ENCODE measurements at places on chromosomes 13 and 19.

- DNase-seq = no peak
These were observed 124.1 kb upstream of the UQCRFS1 start for GRCh38 chr19:29337029-29337428.

GRCh38 chr13:31090961-31091624 is 70.6 kb downstream of the HSPH1 start:
- peak; percentile 34 for DNase-seq

- DNase-seq = peak; percentile 77
These were observed 27.8 kb upstream of the IGFL4 start for GRCh38 chr19:46068345-46069258.

GRCh38 chr19:55165952-55166529 is 372 bp downstream of the DNAAF3 start:
- peak; percentile 70 for DNase-seq

DNA sequence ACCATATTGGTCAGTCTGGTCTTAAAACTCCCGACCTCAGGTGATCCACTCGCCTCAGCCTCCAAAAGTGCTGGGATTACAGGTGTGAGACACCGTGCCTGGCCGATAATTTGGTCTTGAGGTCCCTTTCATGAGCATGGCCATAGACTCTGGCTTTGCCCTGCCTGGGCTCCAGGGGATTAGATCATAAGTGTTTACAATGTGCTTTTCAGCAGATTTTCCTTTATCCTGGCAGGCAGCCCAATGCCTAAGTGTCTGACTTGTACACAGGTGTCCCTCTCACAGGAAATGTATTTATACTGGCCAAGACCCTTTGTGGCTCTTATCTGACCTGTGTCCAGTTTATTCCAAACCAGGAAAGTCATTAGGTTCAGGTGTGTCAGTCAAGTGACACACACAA is 15.9 kb downstream of the BCAM start:
- DNase-seq = no peak

DNA sequence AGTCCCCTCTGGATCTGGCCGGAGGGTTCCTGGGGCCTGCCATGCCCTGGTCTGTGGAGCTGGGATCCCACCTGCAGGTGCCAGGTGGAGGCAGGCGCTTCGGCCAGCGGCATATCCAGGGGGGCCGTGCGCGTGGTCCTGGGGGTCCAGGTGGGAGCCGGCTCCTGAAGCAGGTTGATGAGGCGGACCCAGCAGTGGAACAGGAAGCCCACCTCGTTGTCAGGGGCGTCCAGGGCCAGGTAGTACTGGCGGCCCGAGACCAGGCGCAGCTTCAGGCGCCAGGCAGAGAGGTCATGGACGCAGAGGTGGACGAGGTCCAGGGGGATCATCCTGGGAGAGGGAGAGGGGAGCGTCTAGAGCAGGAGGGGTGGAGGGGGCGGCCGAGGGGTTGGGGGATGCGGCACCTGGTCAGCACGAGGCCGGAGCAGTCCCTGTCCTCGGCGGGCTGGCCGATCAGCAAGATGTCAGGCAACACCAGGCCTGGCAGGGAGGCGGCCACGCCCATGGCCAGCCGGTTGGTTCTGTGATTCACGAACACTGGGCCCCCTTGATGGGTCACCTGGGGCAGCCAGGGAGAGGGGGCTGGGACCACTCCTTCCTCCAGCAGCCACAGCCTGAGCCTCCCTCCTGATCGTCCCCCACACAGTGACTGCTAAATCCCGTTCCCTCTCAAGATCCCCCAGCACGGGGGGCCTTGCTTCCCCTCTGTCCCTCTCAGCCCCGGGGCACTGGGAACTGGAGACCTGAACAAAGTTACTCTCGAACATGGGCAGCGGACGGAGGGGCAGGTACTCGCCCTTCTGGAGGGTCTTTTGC is 678 bp downstream of the GARIN5B start:
- DNase-seq = no peak

- DNase-seq = no peak
These were observed 376.4 kb downstream of the MTUS2 start for GRCh38 chr13:29196409-29197074.

GRCh38 chr19:46014941-46015686 is 7.7 kb downstream of the PGLYRP1 start:
- no peak for DNase-seq

GRCh38 chr13:99267927-99268326 is 9.7 kb upstream of the GPR18 start:
- DNase-seq = no peak

GRCh38 chr13:93217721-93218261 is 8.8 kb upstream of the GPC6 start:
- DNase-seq = no peak

GRCh38 chr13:41418027-41418426 is 39.3 kb upstream of the RGCC start:
- DNase-seq = no peak

GRCh38 chr13:40580566-40581276 is 85.7 kb downstream of the FOXO1 start:
- DNase-seq = no peak

- peak; percentile 8 for DNase-seq
These were observed 182.8 kb downstream of the RGCC start for GRCh38 chr13:41639955-41640780.
